ENCODE measurements at places on chromosomes 4 and X. TPM values are rescaled to one million over a fixed set of nuclear protein-coding genes. Genes with fewer than 3 reads are reported as not detected.

GRCh38 chr4:152920768-152921167 is 15.4 kb upstream of the FHDC1 start:
- DNase-seq = no peak

DNA sequence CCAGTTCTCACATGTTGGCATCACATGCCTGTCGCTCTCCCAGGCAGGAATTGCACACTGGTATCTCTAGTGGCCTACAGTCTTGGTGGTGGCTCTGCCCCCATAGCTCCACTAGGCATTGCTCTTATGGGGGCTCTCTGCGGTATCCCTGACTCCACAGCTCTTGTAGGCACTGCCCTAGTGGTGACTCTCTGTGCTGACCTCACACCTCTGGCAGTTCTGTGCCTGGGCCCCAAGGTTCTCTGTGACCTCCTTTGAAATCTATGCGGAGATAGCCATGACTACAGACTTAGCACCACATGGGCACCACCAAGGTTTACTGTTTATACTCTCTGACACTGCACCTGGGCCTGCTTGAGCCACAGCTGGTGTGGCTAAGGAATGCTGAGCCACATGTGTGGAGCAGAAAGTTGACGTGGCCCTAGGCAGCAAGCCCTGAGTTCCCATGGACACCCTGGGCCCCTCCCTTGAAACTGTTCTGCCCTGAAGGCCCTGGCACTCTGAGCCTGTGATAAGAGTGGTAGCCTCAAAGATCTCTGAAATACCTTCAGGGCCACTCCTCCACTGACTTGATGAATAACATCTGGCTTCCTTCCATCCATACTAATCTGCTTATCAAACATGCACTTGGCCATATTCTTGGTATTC is 8.0 kb downstream of the SLC9B1 start:
- peak; percentile 47 for DNase-seq

- no peak for DNase-seq
These were observed 19.7 kb downstream of the FNIP2 start for GRCh38 chr4:158788516-158788915.

- no peak for DNase-seq
These were observed 10.4 kb upstream of the SLC7A11 start for GRCh38 chr4:138252551-138252950.

RIBC1 gene
- total RNA-seq = 0.29 TPM

All from osteoblast (primary cell).